ENCODE measurements at places on chromosomes 6 and 20.

- DNase-seq = peak; percentile 42
Measured at GRCh38 chr6:152636609-152637295, 410 bp downstream of the SYNE1 start.

DNA sequence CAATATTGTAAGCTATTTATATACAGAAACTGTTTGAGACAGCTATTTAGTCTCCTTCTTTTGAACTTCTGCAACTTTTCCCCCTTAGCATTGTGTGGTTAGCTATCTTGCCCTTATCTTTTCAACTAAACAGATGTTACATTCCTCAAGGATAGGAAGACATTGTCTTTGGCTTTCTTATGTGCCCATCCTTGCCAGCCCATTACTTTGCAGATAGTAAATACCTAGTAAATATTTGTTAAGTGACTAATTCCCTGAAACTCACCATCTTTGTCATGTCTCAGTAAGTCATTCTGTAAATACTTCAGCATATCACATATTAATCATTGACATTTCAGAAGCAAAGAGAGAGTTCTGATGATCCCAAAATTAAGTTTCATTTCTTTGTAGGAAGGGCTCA, 69.1 kb upstream of the FLRT3 start:
- peak; percentile 48 for DNase-seq

GRCh38 chr20:6583134-6583738, 184.2 kb upstream of the BMP2 start:
- peak; percentile 59 for DNase-seq

- no peak for DNase-seq
Measured at GRCh38 chr20:57869291-57869950, 159.6 kb upstream of the PMEPA1 start.

DNA sequence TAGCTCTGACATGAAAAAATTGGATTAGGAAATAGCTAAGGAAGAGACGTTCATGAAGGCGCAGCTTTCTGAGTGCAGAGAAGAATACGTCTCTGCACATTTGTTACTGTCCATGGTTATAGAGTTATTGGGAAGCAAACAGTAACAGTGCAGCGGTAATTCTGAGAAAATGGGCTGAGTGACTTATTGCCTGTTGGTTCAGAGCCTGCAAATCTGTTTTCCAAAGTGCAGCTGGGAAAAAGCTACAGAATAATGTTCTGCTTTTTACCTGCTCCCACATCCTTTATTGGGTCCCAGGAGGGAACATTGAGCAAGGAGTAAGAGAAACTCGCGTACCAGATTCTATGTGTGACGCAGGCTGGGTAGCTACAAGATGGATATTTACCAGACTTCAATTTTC, 160.2 kb downstream of the BTBD3 start:
- no peak for DNase-seq

DNA sequence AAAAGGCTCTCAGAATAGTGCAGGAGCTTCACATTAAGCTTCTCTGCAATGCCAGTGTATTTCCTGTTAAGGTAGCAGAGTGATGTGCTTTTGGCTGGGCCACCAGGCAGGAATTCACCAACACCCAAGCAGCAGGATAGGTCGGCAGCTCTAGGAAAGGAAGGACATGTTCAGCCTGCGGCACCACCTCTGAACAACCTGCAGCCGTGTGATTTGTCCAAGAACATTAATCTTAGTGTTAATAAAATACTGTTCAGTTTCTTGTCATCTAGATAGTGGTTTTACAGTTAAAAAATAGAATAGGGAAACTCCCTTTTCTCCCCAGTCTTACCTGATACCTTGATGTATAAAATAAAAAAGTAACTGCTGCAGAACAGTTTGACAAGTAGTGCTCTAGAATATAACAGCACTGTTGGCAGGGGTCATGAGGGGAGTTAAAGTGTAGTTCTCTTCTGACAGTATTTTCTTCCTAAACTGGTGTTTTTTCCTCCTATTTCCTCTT, 18.8 kb downstream of the ZNF292 start:
- DNase-seq = no peak

- DNase-seq = peak; percentile 9
Measured at GRCh38 chr6:21914121-21914973, 320.8 kb downstream of the SOX4 start.

DNA sequence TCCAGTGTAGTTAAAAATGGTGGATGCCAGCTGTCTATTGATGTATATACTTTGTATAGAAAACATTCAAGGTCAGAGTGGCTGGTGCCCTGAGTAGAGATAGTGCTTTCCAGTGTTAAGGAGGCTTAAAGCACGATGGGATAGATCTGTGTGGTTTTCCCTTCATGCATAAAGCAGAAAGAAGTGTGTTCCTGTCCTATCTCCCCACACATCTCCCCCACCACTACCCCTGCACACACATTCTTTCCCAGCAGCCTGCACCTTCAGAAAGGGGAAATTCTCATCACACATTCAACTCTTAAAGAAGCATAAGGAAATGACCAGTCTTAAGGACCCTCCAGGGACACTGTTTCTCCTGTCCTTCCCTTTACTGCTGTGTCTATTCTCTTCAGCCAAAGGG, 221.7 kb upstream of the TAB2 start:
- DNase-seq = no peak

DNA sequence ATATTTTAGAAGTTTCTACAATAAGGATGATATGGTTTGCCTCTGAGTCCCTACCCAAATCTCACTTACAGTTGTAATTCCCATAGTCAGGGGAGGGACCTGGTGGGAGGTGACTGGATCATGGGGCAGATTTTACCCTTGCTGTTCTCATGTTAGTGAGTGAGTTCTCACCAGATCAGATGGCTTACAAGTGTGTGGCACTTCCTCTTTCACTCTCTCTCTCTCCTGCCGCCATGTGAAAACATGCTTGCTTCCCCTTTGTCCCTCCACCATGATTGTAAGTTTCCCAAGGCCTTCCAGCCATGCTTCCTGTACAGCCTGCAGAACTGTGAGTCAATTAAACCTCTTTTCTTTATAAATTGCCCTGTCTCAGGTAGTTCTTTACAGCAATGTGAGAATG, 527.5 kb upstream of the ID4 start:
- DNase-seq = no peak

- DNase-seq = peak; percentile 93
Measured at GRCh38 chr20:37526238-37526838, 1.3 kb downstream of the BLCAP start.

GRCh38 chr6:106974999-106975737, 639 bp upstream of the CD24 start:
- peak; percentile 11 for DNase-seq

GRCh38 chr6:24753545-24753944, 21.2 kb upstream of the GMNN start:
- no peak for DNase-seq

GRCh38 chr20:25071734-25072133, 10.2 kb downstream of the VSX1 start:
- no peak for DNase-seq

- DNase-seq = peak; percentile 47
Measured at GRCh38 chr6:134835993-134836392, 113.9 kb downstream of the ALDH8A1 start.

- no peak for DNase-seq
Measured at GRCh38 chr6:112335736-112336135, 11.4 kb upstream of the RFPL4B start.

- DNase-seq = no peak
Measured at GRCh38 chr6:96675597-96675996, 112.7 kb downstream of the FHL5 start.

- no peak for DNase-seq
Measured at GRCh38 chr6:113691260-113691656, 165.9 kb upstream of the MARCKS start.

DNA sequence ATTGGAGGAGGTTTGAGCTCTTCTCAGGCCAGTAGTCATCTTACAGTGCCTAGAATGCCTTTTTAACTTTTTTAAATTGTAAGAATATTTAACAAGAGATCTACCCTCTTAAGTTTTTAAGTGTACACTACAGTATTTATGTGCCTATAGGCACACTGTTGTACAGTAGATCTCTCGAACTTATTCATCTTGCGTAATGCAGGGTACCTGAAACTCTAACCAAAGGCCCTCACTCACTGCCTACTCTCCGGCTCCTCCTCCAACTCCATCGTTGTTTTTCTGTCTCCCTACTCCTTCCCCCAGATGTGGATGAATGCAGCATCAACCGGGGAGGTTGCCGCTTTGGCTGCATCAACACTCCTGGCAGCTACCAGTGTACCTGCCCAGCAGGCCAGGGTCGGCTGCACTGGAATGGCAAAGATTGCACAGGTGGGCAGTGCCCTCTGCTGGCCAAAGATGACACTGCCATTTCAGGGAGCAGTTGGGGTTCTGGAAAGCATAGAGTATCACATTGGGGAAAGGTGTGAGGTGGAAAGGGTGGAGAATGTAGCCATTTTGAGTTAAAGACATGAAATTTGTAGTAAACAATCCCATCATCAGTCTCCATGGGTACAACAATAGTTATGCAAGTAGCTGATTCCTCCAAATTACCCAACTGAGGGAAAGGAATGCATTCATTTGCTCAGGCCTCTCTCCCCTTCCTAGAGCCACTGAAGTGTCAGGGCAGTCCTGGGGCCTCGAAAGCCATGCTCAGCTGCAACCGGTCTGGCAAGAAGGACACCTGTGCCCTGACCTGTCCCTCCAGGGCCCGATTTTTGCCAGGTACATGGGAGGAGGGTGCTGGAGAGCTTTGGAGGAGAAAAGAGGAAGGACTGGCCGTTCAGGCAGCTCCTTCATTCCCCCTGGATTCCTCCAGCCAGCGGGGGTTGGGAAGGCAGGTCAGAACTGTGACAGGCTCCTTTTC, 18.4 kb upstream of the ZNF76 start:
- peak; percentile 46 for DNase-seq

DNA sequence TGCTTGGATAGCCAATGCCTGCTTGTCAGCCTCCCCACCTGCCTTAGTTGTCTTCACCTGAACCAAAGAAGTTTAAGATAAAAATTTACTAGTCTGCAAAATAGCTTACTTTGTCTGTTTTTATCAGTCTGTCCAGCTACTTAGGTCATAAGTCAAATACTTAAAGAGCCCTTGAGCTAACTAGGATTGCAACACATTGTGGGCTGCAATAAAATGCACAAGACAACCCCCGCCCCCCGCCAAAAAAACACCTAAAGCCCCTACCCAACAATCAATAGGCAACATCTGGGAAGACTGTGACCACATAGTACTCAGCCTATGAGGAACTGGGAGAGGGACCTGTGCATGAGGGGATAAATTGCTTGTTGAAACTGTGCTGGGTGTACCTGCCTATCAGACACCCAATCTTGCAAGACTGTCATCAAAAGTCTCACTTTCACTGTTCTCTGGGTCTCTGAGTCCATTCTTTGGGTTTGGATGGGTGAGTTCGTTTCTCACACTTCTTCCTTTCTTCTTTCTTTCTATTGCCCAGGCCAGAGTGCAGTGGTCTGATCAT, 27.3 kb upstream of the ABCC10 start:
- DNase-seq = no peak

- no peak for DNase-seq
Measured at GRCh38 chr6:41509580-41509979, 36.6 kb upstream of the FOXP4 start.

DNA sequence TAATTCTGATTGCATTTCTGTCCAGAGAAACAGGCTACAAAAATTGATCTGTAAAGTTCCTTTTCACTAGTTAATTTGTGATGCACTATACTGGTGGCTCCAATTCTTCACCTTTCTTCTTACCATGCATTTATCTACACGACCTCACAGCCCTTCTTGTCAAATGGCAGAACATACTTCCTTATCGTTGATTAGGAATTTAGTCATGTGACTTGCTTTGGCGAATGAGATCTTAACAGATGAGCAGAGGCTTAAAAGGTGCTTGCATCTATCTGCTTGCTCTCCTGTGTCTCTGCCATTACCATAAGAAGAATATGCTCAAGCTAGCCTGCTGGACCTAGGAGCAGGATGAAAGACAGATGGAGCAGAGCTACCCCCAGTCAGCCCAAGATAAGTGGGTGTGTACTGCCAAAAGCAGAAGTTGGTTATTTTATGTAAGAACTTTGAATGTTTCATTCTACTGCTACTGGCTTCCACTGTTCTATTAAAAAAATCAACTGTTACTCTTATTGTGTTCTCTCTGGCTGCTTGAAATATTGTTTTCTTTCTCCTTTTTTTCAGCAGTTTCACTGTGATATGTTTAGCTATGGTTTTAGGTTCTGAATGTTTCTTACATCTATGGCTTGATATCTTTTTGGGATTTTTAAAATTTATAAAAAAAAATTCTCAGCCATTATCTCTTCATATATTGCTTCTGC, 40.2 kb upstream of the RBM24 start:
- no peak for DNase-seq

DNA sequence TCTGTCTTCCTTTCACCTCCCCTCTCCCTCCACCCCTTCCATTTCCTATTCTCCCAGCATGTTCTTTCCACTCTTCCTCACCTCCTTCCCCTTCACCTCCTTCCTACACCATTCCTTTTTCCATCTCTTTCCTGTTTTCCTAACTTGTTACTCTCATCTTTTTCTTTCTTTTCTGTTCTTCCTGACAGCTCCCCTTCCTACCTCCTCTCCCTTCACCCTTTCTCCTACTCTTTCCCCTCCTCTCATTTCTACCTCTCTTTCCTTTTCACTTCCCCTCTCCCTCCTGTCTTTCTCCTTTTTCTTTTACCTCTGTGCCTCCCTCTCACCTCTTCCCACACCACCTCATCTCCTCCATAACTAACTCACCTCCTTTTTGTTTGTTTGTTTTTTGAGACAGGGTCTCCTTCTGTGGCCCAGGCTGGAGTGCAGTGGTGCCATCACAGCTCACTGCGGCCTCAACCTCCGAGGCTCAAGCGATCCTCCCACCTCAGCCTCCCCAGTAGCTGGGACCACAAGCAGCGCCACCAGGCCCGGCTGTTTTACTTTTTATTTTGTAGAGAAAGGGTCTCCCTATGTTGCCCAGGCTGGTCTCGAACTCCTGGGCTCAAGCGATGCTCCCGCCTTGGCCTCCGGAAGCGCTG, 864 bp upstream of the ARFGEF2 start:
- no peak for DNase-seq

- DNase-seq = no peak
Measured at GRCh38 chr6:143970456-143971218, 37.4 kb downstream of the PLAGL1 start.

DNA sequence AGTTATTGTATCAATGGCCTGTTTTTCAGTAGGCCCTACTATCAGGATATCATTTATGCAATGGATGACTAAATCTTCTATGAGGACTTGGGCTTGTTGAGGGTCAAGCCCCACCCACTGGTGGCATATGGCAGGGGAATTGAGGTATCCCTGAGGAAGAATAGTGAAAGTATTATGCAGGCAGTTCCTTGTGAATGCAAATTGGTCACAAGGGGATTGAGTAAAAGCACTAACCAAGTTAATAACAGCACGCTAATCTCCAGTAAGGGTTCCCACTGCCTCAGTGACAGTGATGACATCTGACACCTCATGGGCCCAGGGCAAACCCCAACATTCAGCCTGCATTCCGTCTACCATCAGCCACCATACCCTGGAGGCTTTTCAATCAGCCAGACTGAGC, 14.9 kb downstream of the BPIFA1 start:
- no peak for DNase-seq
